ENCODE measurements at places on chromosomes 7 and 10. TPM values are rescaled to one million over a fixed set of nuclear protein-coding genes. Genes with fewer than 3 reads are reported as not detected.

Gene ALOX5
- total RNA-seq: not detected

Gene RAPGEF5
- total RNA-seq: 56.5 TPM

Gene MOGAT3
- total RNA-seq: not detected

Gene RNF32
- total RNA-seq: 0.39 TPM

Gene AMPH
- 0.07 TPM for total RNA-seq

Gene PYROXD2
- 2.1 TPM for total RNA-seq

Gene HHEX
- total RNA-seq: 42.2 TPM

Gene GGCT
- total RNA-seq: 42.1 TPM

Gene PHKG1
- total RNA-seq: not detected

Gene TMEM184A
- 0.07 TPM for total RNA-seq

Gene ANKRD61
- 0.40 TPM for total RNA-seq

Gene PARD3
- 14.7 TPM for total RNA-seq

Gene UNCX
- not detected for total RNA-seq

Gene WAPL
- 22.2 TPM for total RNA-seq

Gene CYP2E1
- under 0.01 TPM for total RNA-seq

Gene LRIT1
- not detected for total RNA-seq
